ENCODE measurements at places on chromosomes 5 and 9.

GRCh38 chr9:8371686-8372085, 572.1 kb upstream of the DMAC1 start:
- DNase-seq, result no peak

DNA sequence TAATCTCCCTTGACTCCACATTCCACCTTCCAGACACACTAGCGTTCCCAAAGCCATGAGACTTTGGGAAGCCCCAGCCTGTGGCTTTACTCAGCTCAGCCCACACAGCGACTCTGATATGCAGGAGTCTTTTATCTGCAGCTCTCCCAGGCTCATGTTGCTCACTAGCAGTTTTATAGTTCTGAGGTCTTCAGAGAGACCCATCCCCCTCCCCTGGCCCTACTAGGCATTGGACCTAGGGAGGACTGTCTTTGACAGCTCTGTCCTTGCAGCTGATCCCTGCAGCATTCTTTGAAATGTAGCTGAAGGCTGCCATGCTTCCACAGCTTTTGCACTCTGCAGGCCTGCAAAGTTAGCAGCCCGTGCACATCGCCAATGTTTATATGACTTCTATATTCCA, 19.9 kb upstream of the CYLC2 start:
- no peak for DNase-seq

DNA sequence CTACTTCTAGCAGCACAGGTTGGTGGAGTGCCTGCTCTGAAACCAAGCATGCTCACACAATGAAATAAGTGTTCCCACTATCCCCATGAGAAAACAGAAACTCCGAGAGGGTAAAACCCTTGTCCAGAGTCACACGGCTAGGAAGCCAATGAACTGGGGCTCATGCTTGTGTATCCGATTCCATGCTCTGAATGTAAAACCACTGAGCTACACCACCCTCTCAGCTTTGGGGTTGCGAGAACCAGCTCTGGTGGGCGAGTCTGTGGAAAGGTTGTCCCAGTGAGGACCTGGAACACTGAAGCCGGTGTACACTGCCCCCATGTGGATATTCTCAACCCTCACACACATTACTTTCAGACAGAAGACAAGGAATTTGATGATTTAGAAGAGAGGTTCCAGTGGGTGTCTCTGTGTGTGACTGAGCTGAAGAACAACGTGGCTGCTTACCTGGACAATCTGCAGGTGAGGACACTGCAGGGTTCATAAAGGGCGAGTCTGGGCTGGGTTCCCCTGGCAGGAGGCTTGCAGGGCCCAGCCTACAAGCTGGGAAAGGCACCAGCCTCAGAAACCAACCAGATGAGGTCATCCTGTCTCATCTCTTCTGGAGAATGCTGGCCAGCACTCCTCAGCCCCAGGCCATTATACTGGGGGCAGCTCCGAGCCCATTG, 37.4 kb downstream of the ARHGEF37 start:
- peak; percentile 26 for DNase-seq

DNA sequence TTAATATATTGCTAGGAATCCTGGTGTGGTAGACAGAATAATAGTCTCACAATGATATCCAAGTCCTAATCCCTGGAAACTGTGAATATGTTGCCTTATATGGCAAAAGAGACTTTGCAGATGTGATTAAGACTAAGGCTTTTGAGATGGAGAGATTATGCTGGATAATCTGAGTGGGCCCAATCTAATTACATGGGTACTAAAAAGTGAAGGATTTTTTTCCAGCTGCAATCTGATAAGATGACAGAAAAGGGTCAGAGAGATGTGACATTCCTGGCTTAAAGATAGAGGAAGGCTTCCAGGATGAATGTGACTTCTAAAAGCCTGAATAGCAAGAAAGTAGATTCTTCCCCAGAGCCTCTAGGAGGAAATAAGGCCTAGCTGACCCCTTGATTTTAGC, 80.7 kb upstream of the MPDZ start:
- no peak for DNase-seq

- no peak for DNase-seq
Measured at GRCh38 chr9:88710449-88710848, 175.5 kb downstream of the NXNL2 start.

DNA sequence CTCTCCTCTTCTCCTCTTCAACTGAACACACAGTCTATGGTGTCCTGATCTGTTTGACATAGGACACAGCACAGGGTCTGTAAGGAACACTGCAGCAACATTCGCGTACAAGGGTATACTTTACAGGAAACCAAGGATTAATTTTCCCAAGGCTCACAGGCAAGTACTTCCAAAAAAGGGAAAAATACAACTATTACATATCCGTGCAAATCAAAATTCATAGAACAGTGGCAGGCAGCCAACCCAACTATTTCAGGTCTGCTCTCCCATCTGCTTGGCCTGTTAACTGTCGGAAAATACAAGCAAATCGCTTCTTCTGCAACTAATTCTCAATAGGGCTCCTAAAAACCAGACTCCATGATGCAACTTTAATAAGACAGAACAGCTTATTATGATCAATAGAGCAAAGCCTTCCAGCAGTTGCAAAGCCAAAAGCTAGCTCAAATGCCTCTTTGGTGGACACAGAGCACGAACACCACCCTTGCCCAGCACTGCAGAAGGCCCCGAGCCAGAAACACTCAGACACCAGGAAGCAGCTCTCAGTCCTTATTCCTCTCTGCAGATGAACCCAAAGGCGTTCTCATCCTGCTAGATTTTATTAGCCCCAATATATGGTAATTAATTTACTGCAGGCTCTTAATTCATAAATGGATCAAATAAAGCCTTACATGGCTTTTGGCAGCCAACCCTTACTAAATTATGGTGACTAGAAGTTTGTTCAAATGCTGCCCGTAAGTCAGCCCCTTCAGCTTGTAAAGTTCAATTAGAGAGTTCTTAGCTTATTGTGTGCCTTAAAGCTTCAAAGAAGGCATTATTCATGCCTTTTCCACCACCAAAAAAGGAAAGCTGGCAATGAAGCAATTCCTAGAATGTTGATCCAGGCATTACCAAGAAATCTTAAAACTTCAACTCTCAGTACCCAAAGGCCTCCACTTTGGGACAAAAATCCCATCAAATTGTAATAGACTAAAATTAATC, 68.8 kb downstream of the ZNF608 start:
- DNase-seq, result no peak
